ENCODE measurements at places on chromosomes 6 and 20.

DNA sequence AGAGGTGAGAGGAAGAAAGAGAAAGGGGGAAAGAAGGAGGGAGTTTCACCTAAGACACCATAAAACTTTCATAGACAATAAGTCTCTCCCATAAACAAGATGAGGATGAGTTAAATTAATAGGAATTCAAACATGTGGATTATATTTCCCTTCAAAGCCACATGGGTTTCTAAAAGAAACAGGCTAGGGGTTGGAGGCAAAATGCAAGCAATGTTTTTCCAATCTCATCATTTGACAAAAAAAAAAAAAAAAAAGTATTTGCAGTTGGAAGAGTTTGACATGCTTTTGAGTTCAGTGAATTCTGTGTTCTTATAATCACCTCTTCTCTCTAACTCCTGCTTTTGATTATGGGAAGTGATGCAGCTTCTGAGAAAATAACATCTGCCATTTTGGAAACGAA, 286.5 kb upstream of the PRND start:
- no peak for DNase-seq

- no peak for DNase-seq
Observed at GRCh38 chr6:141666187-141666586, 466.5 kb upstream of the GJE1 start.

- no peak for DNase-seq
Observed at GRCh38 chr6:706146-706545, 13.2 kb upstream of the EXOC2 start.

DNA sequence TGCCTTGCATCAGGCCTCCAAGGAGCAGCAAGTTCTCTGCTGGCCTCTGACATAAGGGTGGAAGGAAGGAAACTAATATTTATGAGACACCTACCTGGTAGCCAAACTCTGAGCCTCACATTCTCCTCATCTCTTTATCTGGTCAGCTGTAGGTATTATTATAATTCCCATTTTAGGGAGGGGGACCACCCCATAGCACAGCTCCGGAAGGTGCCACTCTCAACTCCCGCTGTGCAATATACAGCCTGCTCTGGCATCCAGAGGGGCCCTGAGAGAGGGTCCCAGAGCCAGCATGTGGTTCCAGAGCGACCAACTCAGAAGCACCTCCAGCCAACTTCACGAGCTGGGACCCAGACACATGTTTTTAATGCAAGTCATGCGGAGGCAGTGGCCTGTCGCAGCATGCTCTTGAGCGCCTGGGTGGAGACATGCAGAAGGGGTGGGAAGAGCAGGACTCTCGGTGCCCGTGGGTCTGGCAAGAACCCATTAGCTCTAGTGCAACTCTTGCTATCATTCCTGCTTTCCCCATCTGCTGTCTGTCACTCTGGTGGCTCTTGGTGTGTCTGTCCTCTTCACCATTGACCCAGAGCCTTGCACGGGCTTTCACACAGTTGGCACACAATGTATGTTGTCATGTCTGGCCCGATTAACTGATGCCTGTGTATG, 15.0 kb upstream of the MYMX start:
- DNase-seq = no peak

DNA sequence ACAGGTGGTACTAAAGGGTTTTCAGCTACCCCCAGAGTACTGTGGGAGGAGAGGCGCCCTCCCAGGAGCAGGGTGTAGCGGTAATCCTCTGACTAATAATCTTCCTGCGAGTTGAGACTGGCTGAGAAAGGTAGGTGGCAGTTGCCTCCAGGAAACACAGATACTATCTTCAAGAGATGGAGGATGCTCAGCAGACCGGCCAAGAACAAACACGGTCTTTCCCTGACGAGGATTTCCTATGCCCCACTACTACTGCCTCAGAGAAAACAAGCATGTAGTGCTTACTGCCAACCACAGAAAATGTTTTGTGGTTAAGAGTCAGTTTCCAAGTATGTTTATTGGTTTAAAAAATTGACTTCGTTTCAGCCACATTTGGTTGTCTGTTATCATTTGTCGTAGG, 26.8 kb downstream of the C6orf89 start:
- peak; percentile 63 for DNase-seq

- no peak for DNase-seq
Observed at GRCh38 chr20:43554369-43554768, 4.5 kb upstream of the SGK2 start.

Data from kidney epithelial cell (primary cell).